NCI-H2081 (cell line): ENCODE measurements at places on chromosomes 5 and 9.
A peak's percentile ranks its signal among the peaks of the same experiment; 100 is the strongest.

GRCh38 chr9:132622159-132622558 lies 39.8 kb downstream of the BARHL1 start:
- no peak for DNase-seq

DNA sequence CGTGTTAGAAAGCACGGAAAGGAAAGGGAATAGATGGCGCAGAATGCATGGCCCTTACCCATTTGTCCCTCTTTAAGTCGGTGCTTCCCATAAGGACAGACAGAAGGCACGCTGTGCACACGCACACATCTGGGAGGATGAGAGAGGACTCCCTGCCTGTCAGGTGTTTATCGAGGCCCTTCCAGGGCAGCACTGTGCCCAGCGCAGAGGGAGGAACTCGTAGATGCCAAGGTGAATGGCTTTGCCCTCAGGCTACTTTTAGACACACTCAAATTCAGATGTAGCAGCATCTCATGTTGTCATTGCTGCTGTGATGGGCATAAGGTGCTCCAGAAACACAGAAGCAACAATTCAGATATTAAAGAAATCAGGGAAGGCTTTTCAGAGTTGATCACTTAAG lies 70.2 kb upstream of the CTSL start:
- DNase-seq: no peak

DNA sequence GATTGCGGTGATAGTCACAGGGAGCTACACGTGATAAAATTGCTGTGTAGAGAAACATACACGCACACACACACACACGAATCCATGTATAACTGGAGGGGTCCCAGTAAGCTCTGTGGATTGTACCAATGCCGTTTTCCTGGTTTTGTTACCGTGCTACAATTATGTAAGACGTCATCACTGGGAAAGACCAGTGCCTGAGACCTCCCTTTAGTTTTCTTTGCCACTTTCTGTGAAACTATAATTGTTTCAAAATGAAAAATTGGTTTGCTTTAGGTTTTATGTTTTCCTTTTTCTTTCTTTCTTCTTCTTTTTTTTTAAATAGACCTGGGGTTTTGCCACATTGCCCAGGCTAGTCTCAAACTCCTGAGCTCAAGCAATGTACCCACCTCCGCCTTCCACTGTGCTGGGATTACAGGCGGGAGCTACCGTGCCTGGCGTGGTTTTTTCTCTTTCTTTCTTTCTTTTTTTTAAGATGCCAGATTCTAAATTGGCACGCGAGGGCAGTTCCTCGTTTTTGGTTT lies 21.3 kb downstream of the OR2V2 start:
- DNase-seq: peak; percentile 10

DNA sequence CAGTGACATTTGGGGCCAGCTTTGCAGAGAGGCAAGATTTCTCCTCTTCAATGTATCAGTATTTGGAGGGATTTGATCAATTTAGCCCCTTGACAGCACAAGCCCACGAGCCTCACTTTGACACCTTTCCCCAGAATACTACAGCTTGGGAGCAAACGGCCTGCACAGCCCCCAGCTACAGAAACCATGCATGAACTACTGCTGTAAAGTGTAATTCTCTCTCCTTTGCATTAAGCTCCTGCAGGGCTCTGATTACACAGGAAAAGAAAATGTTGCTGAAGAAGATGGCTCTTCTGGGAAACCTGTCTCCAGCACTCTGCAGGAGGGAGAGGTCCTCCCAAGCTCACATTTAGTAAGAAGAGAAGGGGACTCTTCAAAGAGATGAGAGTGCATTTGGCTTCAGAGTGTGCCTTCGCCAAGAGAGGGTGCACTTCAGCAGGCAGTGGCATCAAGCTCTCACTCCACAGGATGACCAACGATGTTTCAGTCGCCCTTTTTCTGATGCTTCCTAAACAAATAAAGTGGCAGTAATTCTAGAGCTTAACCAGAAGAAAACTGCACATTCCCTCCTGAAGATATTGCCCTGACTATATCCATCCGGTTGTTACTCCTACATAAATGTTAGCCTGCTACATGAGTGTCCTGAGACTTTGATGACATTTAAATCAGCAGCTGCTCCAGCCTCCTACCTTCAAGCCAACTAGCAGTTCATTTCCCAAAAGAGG lies 272.2 kb downstream of the AUH start:
- no peak for DNase-seq

GRCh38 chr5:147450606-147451005 lies 59.3 kb downstream of the DPYSL3 start:
- DNase-seq: no peak

- DNase-seq: no peak
These were observed 61.5 kb downstream of the SV2C start for GRCh38 chr5:76144513-76145274.

GRCh38 chr9:76519075-76519835 lies 60.3 kb downstream of the GCNT1 start:
- no peak for DNase-seq

DNA sequence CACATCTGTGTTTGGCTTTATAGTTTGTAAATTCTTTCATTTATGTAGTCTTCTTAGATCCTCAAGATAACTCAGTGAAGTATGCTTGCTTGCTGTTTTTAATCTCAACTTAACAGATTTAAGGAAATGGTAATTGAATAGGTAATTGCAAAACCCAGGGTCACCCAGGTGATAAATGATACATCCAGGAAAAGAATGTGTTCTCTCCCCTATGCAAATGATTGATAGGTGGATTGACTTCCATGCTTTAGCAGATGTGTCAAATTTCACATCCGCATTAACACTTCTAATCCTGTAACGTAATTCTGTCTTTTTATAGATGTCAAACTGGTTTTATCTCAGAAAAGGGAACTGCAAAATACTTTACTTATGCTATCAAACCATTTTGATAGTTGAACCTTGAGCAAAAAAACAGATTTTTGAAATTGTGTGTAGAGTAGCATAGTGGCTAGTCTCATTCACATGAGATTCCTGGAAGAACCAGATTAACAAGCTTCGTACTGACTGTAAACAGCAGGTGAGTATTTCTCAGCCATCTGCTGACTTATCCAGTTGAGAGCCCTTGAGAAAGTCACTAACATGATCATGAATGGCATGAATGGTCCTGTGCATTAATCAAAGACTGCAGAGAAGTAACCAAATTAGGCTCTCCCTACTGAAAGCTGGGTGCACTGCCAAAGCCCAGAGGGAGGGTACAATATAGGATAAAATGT lies 86.7 kb upstream of the PAM start:
- DNase-seq: no peak

DNA sequence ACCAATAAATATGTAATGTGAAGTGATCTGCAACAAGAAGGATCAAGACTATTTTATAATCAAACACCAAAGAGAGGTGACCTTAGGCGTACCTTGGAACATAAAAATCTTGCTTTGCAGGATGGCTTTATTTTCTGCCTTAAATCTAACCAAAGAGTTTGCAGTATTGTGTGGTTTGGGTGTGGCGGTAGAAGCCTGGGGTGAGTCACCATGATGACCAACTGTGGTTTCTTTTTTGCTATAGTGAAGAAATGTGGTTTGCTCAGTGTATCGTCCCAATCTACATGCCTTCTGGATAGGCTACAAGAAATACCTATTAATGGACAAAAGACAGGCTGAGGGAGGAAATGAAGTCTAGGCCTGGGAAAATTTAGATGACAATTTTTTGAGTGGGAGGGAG lies 5.1 kb upstream of the CAST start:
- DNase-seq: no peak

GRCh38 chr5:66338828-66339227 lies 194.7 kb downstream of the SREK1 start:
- no peak for DNase-seq

- no peak for DNase-seq
These were observed 73.5 kb upstream of the PTGER4 start for GRCh38 chr5:40606077-40606765.

DNA sequence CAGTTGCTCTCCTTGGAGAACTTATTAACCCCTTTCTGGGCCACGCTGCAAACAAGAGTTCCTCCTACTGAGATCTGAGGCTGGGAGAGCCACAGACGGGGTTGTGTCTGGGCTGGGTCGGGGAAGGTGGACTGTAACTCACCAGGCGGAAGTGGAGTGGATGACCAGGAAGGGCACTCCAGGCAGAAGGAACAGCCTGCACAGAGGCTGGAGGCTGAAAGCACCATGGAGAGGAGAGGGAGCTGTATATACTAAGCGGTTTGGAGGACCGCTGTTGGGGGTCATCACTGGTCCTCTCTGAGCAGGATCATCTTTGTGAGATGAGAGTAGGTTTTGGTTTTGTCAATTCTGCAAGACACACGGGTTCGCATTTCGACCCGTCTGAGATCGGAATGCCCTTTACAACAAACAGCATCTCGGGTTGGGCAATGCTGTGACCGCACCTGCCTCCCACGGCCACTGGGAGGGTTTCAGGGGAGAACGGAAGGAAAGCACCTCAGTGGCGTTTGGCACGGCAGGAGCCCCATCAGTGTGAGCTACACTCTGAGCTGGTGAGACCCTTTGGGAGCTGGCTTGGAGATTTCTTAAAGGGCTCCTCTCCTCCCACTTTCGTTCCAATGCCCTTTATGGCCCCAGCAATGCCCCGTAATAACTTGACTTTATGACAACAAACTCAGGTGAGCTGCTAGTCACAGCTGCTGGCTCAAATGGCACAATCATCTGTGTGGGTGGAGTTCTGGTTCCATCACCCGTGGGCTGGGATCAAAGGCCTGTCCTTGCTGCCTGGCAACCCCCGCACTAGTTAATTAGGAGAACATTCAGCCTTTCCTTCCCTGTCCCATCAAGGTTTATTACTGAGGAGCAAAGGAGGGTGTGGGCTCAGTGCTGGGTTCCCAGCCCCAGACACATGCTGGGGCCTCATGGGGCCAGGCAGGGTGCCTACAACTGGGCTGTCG lies 18.7 kb upstream of the NEURL1B start:
- DNase-seq: no peak

GRCh38 chr9:118038713-118039112 lies 334.5 kb downstream of the TLR4 start:
- no peak for DNase-seq

- DNase-seq: no peak
These were observed 929.9 kb downstream of the TLE4 start for GRCh38 chr9:80501635-80502034.

- DNase-seq: no peak
These were observed 663.4 kb downstream of the PTPRD start for GRCh38 chr9:9949368-9949767.

DNA sequence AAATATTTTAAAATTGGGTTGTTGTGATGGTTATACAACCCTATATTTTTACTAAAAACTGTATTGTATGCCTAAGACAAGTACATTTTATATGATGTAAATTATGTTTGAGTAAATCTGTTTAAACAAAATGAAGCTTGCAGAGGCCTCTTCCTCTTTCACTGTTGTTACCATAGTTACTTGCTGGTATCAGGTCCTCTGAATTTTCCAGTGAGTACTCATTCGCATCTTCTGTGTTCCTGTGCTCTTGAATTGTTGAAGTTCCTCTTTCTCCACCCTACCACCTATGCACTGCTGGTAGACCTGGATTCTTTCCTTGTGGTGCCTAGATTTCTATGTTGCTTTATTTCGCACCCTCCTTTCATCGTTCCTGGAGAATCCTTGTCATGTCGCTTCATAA lies 938.5 kb upstream of the ACO1 start:
- peak; percentile 14 for DNase-seq

DNA sequence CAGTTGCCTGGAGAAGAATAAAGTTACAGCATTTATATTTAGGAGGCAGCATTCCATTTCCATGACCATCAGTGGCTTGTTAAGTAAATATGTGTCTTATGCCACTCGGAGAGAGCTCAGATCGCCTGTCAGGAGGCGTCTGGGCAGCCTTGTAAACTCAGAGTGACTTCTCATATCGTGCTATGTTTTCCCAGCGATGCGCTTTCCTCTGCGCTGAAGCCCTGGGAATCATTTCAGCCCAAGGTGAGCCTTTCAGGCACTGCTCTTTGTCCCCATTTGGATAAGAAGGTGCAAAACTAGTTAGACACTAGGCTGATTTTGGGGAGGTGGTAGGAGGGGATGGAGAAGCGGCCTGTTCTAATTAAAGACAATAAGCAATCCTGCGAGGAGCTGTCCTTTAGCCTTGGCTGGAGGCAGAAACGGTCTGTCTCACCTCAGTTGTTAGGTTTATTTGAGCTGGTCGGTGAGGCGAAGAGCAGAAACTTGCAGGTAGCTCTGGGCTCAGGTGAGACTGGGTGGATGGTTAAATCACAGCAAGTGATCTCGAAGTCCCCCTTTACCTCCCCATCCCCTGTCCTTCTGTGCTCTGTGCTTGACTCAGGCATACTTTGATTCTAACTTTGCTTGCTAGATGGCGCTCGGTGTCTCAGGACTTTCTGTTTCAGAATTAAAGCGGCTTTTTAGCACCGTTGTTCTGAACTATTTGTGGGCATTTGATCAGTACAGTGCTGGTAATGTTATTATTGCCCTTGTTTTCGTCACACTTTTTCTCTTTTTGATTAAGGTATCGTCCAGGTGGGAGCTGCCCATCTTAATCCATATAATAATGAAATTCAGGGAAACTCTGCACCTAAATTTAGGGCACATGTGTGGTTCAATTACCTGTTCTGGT lies 24.6 kb downstream of the NR2F1 start:
- peak; percentile 69 for DNase-seq

DNA sequence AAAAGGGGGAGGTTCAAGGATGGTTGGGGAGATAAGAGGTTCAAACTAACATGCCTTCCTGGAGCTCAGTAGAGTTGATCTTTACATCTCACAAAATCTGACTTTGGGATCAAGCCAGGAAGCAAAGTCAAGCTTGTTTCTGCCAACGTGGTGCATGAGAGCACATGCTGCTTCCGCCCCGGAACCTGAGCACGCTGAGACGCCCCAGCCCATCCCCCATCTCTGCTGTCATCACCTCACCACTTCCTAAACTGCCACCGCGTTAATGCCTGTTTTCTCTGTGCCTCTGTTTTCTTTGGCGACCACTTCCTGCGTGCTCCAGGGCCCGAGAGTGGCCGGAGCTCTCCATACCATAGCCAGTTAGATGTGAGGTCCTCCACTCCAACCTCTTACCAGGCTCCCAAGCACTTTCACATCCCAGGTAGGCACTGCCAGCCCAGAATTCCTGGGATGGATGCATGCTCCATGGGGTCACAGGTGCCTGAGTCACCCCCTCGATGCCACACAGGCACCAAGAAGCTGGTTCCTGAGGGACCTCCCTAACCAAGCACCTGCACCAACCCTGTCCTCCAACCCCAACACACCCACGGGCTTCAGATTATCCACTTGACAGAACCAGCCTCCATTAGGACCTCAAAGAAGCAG lies 31.2 kb upstream of the AFAP1L1 start:
- DNase-seq: no peak

GRCh38 chr5:75363726-75364495 lies 26.9 kb downstream of the HMGCR start:
- DNase-seq: no peak

DNA sequence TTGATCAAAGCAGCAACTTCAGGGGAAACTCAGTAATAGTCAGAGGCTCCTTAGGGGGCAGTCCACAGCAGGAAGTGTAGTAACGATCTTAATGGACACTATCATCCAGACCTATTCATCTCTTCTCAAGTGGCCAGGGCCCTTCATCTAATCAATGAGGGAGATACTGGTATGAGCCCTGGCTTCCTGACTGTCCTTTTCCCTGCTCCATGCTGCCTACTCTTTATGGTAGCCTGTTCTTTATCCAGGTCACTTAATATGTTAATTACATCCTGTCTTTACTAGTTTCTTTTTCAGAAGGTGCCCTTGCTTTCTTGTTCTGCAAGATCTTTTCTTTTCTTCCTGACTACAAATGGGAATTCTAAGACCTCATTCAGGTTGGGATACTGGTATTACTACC lies 197.1 kb downstream of the CAVIN4 start:
- no peak for DNase-seq
